ENCODE measurements at places on chromosomes 13 and 19. TPM values are rescaled to one million over a fixed set of nuclear protein-coding genes. Genes with fewer than 3 reads are reported as not detected.

DNA sequence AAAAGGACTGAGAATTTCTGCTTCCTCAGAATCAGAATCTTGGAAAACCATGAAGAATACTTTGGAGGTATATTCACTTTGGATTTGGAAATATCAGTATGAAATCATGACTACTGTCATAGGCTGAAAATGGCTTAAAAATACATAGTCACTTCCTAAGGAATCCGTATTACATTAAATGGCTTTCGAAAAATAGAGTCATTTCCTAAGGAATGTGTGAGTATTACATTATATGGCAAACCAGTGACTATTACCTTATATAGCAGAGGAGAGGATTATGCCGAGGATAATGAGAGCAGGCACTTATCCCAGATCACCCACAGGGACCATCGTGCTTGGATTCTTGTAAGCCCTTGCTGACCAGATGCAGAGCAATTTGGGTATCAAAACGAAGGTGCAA is 1471.8 kb downstream of the EFNB2 start:
- DNase-seq: no peak
- H3K27ac ChIP-seq: no peak overlapping the region
- H3K4me1 ChIP-seq: no peaks in the 10 kb centered on the region
- H3K4me3 ChIP-seq: no peak overlapping the region
- H3K27me3 ChIP-seq: no peaks in the 10 kb centered on the region

GRCh38 chr13:113553511-113554332 is 30.8 kb upstream of the TFDP1 start:
- no peak for DNase-seq
- no peaks in the 10 kb centered on the region for H3K27me3 ChIP-seq
- no peak overlapping the region for H3K4me3 ChIP-seq
- H3K27ac ChIP-seq: no peak overlapping the region
- no peaks in the 10 kb centered on the region for H3K4me1 ChIP-seq
- H3K36me3 ChIP-seq: peaks cover 7% of the 10 kb centered on the region

- H3K4me3 ChIP-seq: no peak overlapping the region
- peaks cover 13% of the 10 kb centered on the region for H3K4me1 ChIP-seq
- H3K36me3 ChIP-seq: no peaks in the 10 kb centered on the region
- H3K27me3 ChIP-seq: no peaks in the 10 kb centered on the region
- H3K27ac ChIP-seq: no peak overlapping the region
Measured at GRCh38 chr13:109744512-109745051, 41.8 kb downstream of the IRS2 start.

Gene RPS28
- total RNA-seq: 3,045 TPM

Gene ZNF835
- total RNA-seq: 3.8 TPM

All from CD4-positive, alpha-beta memory T cell (primary cell).